Osteocyte (in vitro differentiated cells): ENCODE measurements at places on chromosomes 6 and 20. TPM values are rescaled to one million over a fixed set of nuclear protein-coding genes. Genes with fewer than 3 reads are reported as not detected.

ATP6V1G2 gene
- total RNA-seq: 8.8 and 9.0 TPM in 2 replicates

- no peaks in the 10 kb centered on the region for H3K4me1 ChIP-seq
- peaks cover 6% of the 10 kb centered on the region for H3K36me3 ChIP-seq
- H3K4me3 ChIP-seq: no peak overlapping the region
- H3K27me3 ChIP-seq: no peaks in the 10 kb centered on the region
- DNase-seq: no peak
These were observed 126.3 kb downstream of the PRND start for GRCh38 chr20:4848041-4848440.

ZC3H12D gene
- 0.21 TPM in 1 of 2 replicates, not detected in the other for total RNA-seq

OR2H2 gene
- total RNA-seq: not detected in 2 replicates

- no peaks in the 10 kb centered on the region for H3K36me3 ChIP-seq
- H3K27ac ChIP-seq: no peak overlapping the region
- peaks cover 25% of the 10 kb centered on the region for H3K27me3 ChIP-seq
- no peaks in the 10 kb centered on the region for H3K4me1 ChIP-seq
These were observed 36.7 kb downstream of the CFAP61 start for GRCh38 chr20:20089018-20089417.

NKAIN2 gene
- 17.8 and 28.0 TPM in 2 replicates for total RNA-seq

DNA sequence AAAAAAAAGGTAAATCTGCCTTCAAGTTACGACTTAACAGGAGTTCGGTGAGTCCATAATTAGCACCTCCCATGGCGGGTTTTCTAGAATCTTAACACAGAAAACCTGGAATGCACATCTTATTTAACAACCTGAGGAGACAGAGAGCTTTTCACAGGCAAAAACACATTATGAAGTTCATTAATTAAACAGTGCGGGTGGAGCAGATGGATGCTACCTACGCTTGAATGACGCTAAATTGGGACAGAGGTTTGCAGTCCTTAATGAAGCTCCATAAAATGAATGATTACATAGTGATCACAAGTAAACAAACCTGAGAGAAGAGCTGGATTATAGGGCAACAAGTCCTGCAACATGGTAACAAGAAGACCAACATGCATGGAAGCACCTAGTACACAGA is 81.0 kb downstream of the INSM1 start:
- no peak overlapping the region for H3K27ac ChIP-seq
- no peak overlapping the region for H3K4me3 ChIP-seq
- no peak for DNase-seq
- H3K36me3 ChIP-seq: no peaks in the 10 kb centered on the region
- peaks cover 17% of the 10 kb centered on the region for H3K4me1 ChIP-seq

DNA sequence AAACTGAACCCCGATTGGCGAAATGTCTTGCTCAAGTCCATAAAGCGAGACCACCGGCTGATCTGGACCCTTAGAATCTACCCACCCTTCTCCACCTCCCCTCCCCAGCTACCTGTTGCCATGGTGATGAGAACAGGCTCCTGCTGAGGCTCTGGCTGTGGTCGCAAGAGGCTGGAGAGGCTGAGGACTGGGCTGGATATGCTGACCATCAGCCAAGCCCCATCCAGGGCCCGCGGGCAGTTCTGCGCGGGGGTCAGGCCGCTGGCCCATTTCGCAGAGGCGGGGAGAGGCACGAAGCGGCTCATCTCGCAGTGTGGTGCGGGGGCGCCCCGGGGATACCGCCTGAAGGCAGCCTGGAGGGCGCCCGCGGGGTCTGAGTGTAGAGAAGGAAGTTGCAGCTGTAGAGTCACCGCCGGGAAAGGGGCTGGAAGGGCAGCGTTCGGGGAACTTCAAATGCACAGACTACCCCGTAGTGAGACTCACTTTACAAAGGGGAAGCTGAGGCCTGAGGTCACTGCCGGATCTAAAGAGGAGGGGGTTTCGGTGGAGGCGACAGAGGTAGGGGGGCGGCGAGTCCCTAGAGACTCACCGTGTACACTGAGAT is 671 bp downstream of the TAPBP start:
- H3K27ac ChIP-seq: peak overlapping the region; percentile 99
- no peak for DNase-seq
- peaks cover 50% of the 10 kb centered on the region for H3K4me1 ChIP-seq
- peaks cover 10% of the 10 kb centered on the region for H3K36me3 ChIP-seq

- peaks cover 2% of the 10 kb centered on the region for H3K27me3 ChIP-seq
- H3K4me1 ChIP-seq: no peaks in the 10 kb centered on the region
- no peak overlapping the region for H3K4me3 ChIP-seq
- no peak overlapping the region for H3K27ac ChIP-seq
- DNase-seq: no peak
- no peaks in the 10 kb centered on the region for H3K36me3 ChIP-seq
These were observed 363.2 kb upstream of the FLRT3 start for GRCh38 chr20:14700639-14700960.

PRDM13 gene
- total RNA-seq: not detected in 2 replicates

MEP1A gene
- total RNA-seq: not detected in 2 replicates

DNA sequence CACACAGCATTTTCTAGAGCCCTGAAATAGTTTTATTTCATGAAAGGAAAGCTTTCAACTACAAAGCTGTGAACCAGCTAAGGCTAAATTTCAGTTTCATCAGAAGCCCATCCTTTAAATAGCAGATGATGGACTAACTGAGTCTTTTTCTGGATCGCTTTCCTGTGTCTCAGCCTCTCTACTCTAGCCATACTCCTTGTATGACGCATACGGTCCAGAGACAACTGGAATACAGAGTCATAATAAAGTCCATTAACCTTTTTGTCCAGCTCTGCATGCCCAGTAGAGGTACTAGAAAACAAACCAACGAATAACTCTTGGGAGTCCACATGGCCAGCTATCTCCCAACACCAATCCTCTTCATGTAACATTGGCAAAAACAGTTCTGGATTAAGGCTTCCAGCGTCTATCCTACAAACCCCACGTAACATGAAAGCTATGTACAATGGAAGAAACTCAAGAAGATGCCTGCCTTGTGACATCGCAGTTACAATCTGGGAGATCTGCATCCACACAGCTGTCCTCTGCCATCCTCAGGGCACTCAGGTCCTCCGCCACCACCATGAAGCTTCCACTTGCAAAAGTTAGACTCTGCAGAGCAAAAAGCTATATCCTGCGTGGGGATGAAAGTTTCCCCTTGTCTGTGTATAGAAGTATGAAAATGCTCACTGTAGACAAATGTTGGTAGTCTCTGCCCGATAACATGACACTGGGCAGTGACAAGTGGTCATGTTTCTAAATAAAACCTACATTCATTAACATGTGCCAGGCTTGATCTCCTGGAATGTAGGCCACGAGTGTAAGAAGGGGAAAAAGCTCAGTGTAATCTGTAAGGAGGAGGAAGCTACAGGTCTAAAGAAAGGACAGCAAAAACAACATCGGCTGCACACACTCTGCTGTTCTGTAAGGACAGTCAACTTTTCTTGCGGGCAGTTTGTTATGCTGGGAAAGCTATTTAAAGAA is 360.4 kb downstream of the ESR1 start:
- no peak for DNase-seq
- no peak overlapping the region for H3K27ac ChIP-seq
- peaks cover 33% of the 10 kb centered on the region for H3K36me3 ChIP-seq
- no peaks in the 10 kb centered on the region for H3K27me3 ChIP-seq

DNA sequence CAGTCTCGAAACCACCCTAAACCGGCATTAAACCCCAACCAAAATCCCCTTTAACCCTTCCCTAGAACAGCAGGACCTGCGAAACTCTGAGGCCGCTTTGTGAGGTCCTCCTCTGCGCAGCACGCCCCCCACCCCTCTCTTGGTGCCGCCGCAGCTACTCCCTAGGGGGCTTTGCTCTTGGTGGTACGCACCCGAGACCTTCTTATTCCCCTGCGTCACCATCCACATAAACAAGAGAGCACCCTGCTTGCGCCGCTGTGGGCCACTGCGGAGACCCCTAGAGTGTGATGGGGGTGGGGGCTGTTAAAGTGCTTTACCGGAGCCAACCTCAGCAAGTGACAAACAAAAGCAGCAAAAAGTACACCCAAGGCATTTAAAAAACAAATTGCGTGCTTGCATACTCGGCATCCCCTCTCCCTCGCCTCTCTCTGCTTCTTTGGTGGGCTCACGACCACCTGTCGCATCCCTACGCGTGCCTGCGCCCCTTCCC is 502 bp upstream of the GNAS start:
- no peak for DNase-seq
- H3K27me3 ChIP-seq: peaks cover 49% of the 10 kb centered on the region
- H3K4me3 ChIP-seq: peak overlapping the region; percentile 67
- H3K27ac ChIP-seq: no peak overlapping the region
- peaks cover 30% of the 10 kb centered on the region for H3K4me1 ChIP-seq
- no peaks in the 10 kb centered on the region for H3K36me3 ChIP-seq

DNA sequence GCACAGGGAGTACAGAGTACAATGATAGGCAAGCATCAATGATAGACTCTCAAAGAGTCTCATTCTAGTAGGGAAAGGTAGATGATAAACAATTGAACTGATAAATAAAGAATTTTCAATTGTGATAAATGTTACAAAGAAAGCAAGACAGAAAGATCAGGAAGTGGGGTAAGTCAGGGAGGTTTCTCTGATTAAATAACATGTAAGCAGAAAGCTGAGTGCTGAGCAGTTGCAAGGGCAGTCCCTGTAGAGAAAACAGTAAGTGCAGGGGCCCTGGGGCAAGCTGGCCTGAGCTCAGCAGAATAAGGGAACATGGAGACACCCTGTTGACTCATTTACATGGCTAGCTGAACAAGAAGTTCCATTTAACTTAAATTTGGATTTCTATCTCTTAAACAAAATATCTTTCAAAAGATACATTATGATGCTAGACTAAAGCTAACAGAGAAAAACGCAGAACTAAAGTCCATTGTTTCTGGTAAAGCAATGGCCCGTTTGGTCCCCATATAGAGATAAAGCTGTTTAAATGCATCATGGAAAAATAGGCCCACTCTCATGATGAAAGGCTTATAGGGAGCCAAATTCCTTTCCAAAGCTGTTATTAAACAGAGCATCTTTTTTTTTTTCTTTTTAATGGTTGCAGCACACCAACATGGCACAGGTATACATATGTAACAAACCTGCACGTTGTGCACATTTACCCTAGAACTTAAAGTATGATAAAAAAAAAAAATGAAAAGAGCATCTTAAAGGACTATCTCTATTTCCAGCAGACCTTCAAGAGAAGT is 5.3 kb upstream of the TNFAIP3 start:
- no peak overlapping the region for H3K4me3 ChIP-seq
- DNase-seq: no peak
- H3K4me1 ChIP-seq: peaks cover 20% of the 10 kb centered on the region

DNA sequence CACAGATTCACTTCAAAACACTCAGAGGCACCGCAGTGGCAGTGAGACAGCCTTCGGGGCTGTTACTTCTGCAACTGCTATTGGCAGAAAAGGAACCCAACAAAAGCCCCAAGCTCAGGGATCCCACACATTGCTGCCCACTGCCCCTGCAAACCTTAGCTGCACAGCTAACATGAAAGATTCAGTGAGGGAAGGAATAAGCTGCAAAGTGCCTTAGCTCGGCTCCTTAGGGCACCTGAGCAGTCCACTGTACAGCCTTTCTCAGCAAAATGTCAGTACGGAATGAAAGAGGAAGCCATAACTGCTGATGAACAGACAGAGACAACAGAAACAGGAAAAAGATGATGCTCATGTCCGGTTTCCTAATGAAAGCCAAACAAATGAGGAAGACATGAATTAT is 179.7 kb upstream of the SHLD1 start:
- no peak overlapping the region for H3K27ac ChIP-seq
- H3K36me3 ChIP-seq: peaks cover 33% of the 10 kb centered on the region
- no peak for DNase-seq
- no peaks in the 10 kb centered on the region for H3K27me3 ChIP-seq
- H3K4me3 ChIP-seq: no peak overlapping the region
- H3K4me1 ChIP-seq: no peaks in the 10 kb centered on the region

RNF146 gene
- total RNA-seq: 53.9 and 58.4 TPM in 2 replicates

- H3K4me3 ChIP-seq: no peak overlapping the region
- peaks cover 16% of the 10 kb centered on the region for H3K4me1 ChIP-seq
- H3K27me3 ChIP-seq: no peaks in the 10 kb centered on the region
- no peak overlapping the region for H3K27ac ChIP-seq
These were observed 56.6 kb upstream of the SLC22A23 start for GRCh38 chr6:3513416-3513815.

DNA sequence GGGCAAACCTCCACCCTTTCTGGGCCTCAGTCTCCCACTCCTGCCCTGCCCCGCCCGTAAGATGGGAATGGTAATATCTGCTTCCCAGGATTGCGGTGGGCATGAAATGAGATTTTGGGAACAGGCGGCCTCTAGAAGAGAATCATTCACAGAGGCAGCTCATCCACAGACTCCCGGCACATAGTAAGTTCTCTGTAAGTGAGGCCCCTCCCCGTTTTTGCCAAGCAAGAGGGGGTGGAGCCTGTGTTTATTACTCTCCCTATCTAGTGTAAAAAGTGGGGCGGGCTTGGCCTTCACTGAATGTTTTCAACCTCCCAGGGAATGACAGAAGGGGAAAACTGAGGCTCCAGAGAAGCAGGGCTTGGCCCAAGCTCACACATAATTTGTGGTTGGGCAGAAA is 20.0 kb downstream of the SUN5 start:
- no peak overlapping the region for H3K4me3 ChIP-seq
- no peak overlapping the region for H3K27ac ChIP-seq
- no peaks in the 10 kb centered on the region for H3K4me1 ChIP-seq
- H3K36me3 ChIP-seq: no peaks in the 10 kb centered on the region
- no peak for DNase-seq
- H3K27me3 ChIP-seq: no peaks in the 10 kb centered on the region
